ENCODE measurements at places on chromosomes 11 and 22. TPM values are rescaled to one million over a fixed set of nuclear protein-coding genes. Genes with fewer than 3 reads are reported as not detected.
A peak's percentile ranks its signal among the peaks of the same experiment; 100 is the strongest.

SVIP gene
- 14.0 TPM for total RNA-seq

SYT9 gene
- not detected for total RNA-seq

PARVA gene
- 34.3 TPM for total RNA-seq

DNA sequence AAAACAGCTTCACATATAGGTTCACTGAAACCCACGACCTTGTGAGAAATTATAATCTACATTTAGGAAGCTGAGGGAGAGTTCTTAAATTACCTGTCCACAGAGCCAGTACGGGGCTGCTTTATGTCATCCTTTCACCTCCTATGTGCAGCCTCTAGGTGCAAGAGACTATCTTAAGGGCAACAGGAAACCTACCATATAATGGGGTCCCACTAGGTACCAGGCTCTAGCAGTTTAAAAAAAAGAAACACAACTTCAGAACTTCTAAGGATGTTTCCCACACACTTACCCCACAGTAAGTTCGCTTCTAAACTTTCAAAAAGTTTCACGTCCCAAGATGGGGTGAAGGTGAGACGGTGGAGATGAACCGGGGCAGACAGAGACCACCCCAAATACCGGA is 573 bp downstream of the STK33 start:
- H3K36me3 ChIP-seq = no peaks in the 10 kb centered on the region
- DNase-seq = no peak
- peak overlapping the region; percentile 43 for H3K27ac ChIP-seq
- H3K4me1 ChIP-seq = peaks cover 11% of the 10 kb centered on the region
- H3K4me3 ChIP-seq = peak overlapping the region; percentile 56
- H3K27me3 ChIP-seq = peaks cover 10% of the 10 kb centered on the region

DNA sequence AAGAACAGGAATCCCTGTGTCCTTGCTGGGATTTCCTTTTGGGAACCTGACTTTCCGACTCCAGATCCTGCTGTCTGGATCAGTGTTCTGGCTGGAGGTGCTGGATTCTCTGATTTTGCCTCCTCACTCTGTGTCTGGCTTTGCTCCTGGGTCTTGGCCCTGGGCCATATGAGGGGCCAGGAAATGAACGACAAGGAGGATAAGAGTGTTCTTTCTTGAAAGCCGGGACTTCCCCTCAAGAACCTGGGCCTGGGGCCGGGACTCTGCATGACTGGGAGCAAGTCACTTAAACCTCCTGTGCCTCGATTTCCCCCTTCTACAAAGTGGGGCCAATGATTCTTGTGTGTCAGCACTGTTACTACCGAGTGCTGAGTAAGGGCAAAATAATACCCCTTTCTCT is 2.9 kb upstream of the MYO7A start:
- no peak overlapping the region for H3K27ac ChIP-seq
- peaks cover 9% of the 10 kb centered on the region for H3K4me1 ChIP-seq
- H3K27me3 ChIP-seq = no peaks in the 10 kb centered on the region
- H3K36me3 ChIP-seq = no peaks in the 10 kb centered on the region
- no peak for DNase-seq
- H3K4me3 ChIP-seq = no peak overlapping the region

DNA sequence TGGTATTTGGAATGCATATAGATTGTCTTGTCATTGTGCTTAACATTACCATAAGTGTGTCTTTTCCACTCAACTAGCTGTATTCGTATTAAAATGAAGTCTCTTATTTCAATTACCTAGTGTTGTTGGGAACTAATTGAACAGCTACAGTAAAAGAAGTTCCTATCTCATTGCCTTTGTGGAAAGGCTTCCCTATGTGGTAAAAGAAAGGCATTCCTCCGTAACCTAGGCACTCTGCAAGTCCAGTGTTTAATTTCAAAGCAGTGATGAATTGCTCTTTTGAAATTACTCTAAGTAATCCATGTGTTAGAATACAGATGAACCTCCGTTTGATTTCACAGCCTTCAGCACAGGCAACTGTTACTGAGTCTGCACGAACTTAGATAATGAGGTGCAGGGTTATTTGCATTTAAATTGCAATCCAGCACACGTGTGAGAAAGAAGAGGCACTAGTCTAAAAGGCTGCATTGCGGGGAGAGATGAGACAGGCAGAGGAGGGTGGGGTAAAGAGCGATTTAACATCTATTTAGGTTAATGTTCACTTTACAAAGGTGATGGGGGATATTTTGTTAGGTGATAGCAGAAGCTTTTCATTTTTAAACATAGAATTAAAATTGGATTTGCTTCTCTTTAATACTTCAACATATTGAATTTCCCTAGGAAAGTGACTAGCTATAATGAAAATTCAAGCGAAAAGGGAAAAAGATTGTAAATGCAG is 25.0 kb upstream of the CRTAM start:
- H3K4me1 ChIP-seq = no peaks in the 10 kb centered on the region
- H3K27ac ChIP-seq = no peak overlapping the region
- H3K4me3 ChIP-seq = no peak overlapping the region
- no peaks in the 10 kb centered on the region for H3K36me3 ChIP-seq

Data from transverse colon (tissue), 4 donors.